Stimulated activated CD4-positive, alpha-beta T cell treated with anti-CD3 and anti-CD28 coated beads, TNF-alpha, amount 100 ng/mL, for 24 hours (primary cell): ENCODE measurements at places on chromosomes 5 and 9.

GRCh38 chr5:138850865-138851435 lies 24.2 kb downstream of the LRRTM2 start:
- DNase-seq: no peak

- DNase-seq: no peak
Observed at GRCh38 chr9:133597316-133597957, 11.8 kb downstream of the FAM163B start.

GRCh38 chr5:100826133-100826532 lies 76.9 kb downstream of the ST8SIA4 start:
- no peak for DNase-seq

DNA sequence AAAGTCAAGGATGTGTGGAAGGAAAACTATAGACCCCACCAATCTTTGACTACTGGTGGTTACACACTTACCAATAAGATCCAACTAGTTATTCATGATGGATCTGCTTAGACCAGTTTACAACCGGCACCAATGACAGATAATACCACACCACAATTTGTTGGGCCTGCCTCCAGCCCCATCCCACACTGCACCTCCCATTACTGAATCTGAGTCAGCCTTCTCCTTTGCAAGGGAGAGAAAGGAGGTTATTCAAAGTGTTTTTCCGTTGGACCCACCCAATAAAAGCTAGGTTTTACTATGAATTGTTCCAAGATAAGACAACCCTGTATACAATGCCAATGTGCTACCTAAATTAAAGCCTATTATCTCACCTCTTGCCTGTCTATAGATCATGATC lies 453.5 kb downstream of the MTRR start:
- no peak for DNase-seq

DNA sequence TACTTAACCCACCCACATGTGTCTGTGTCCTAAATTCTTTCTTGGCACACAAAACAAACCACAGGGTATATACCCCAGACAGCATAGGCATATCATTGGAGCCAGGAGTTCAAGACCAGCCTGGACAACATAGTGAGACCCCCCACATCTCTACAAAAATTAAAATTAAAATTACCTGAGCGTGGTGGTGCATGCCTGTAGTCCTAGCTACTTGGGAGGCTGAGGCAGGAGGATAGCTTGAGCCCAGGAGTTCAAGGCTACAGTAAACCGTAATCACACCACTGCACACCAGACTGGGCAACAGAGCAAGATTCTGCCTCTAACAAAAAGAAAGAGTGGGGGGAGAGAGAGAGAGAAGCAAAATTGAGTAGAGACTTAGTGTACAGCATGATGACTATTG lies 4.6 kb upstream of the AGTPBP1 start:
- no peak for DNase-seq

DNA sequence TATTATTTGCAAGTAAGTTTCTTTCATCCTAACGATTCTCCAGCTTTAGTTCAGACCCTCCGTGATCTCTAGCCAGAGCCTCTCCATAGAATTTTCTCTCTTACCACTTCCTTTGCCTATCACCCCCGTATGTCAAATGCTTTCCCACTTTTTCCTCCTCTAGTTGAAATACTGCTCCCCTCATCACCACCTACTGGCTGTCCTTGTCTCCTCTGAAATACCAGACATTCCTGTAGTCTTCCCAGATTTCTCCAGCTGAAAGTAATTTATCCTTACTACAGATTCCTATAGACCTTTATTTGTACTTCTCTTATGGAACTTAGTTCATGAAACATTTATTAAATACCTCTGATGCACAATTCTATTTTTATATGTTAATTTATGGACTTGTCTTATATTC lies 36.0 kb upstream of the GLIPR2 start:
- DNase-seq: no peak

- DNase-seq: no peak
Observed at GRCh38 chr5:58491216-58491892, at the start of gene GAPT. TSS of gene GAPT (plus strand) at chr5:58491435. CDS start at chr5:58494537, 3,102 bp downstream.

DNA sequence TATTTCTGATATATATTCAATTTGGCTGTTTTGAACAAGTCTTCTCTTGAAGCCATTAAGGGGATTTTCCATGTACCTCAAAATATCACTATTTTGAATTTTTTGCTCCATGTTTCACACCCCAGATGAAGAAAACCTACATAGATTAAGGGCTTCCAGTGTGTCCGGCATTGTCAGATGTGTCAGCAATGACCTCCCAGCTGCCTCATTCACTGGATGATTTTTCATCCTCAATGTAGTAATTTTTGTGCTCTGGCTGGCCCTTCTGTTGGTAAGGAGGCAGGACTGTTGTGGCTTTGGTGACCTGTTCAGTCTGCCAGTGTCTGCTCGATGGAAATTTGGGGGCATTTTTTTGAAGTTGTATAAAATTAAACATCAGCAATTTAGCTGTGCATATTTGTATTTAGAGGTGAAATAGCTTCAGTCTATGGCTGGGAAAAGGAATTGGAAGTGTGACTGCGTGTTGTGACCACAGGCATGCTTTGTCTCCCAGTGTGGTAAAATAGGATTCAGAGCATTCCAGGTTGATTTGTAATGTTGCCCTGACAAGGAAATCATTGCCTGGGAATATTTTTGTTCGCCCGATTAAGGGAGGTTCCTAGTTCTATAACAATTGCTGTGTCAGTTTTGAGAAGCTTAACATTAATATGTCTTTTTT lies 312.4 kb downstream of the ARHGEF28 start:
- DNase-seq: no peak

- no peak for DNase-seq
Observed at GRCh38 chr5:178234121-178234749, 1.6 kb upstream of the PHYKPL start.
